ENCODE measurements at places on chromosomes 16 and 17. TPM values are rescaled to one million over a fixed set of nuclear protein-coding genes. Genes with fewer than 3 reads are reported as not detected.

SLC43A2 gene
- total RNA-seq, result 15.5 TPM

ESRP2 gene
- total RNA-seq, result 0.09 TPM

NEUROD2 gene
- not detected for total RNA-seq

TSPAN10 gene
- total RNA-seq, result 1.6 TPM

KRT16 gene
- total RNA-seq, result not detected

CSH2 gene
- not detected for total RNA-seq

WDR45B gene
- total RNA-seq, result 64.6 TPM

ACSF3 gene
- 25.1 TPM for total RNA-seq

TMUB2 gene
- total RNA-seq, result 33.7 TPM

DOC2B gene
- 1.0 TPM for total RNA-seq

GRIN2C gene
- 0.02 TPM for total RNA-seq

CALB2 gene
- total RNA-seq, result not detected

SLFN12 gene
- 17.5 TPM for total RNA-seq

CHST5 gene
- 1.5 TPM for total RNA-seq

PMP22 gene
- 15.6 TPM for total RNA-seq

KRTAP4-3 gene
- not detected for total RNA-seq

MYO15A gene
- total RNA-seq, result 1.3 TPM

MPO gene
- total RNA-seq, result not detected

GLIS2 gene
- 17.2 TPM for total RNA-seq

DRC7 gene
- 0.32 TPM for total RNA-seq

TLCD3B gene
- 15.3 TPM for total RNA-seq

EXOC3L1 gene
- 0.44 TPM for total RNA-seq

CNEP1R1 gene
- total RNA-seq, result 20.6 TPM

HIC1 gene
- 0.37 TPM for total RNA-seq

CSNK2A2 gene
- 118 TPM for total RNA-seq

HAS3 gene
- 4.2 TPM for total RNA-seq

SLFN14 gene
- total RNA-seq, result not detected

CD7 gene
- not detected for total RNA-seq

NTN1 gene
- total RNA-seq, result 10.1 TPM

ATP2C2 gene
- total RNA-seq, result 0.30 TPM

TAF15 gene
- total RNA-seq, result 300 TPM

TMIGD1 gene
- not detected for total RNA-seq

NKD1 gene
- total RNA-seq, result 54.7 TPM

ADAD2 gene
- total RNA-seq, result not detected

MOSMO gene
- 17.8 TPM for total RNA-seq

SLC16A6 gene
- total RNA-seq, result 0.23 TPM

EME1 gene
- 31.4 TPM for total RNA-seq

SYCE1L gene
- 24.8 TPM for total RNA-seq

MRPL12 gene
- 106 TPM for total RNA-seq

PAM16 gene
- total RNA-seq, result 43.3 TPM

OGFOD3 gene
- total RNA-seq, result 35.6 TPM

NUPR1 gene
- total RNA-seq, result not detected

MYL11 gene
- total RNA-seq, result not detected

CDRT15 gene
- total RNA-seq, result not detected

RASD1 gene
- 8.3 TPM for total RNA-seq

CDIPT gene
- total RNA-seq, result 37.5 TPM

NPIPB8 gene
- total RNA-seq, result not detected

GAST gene
- total RNA-seq, result not detected

RAB26 gene
- 0.64 TPM for total RNA-seq

DVL2 gene
- 130 TPM for total RNA-seq

TUBG1 gene
- 101 TPM for total RNA-seq

ZNF423 gene
- total RNA-seq, result 55.4 TPM

PRR29 gene
- total RNA-seq, result 1.4 TPM

SLC5A11 gene
- not detected for total RNA-seq

PTX4 gene
- not detected for total RNA-seq

YBX2 gene
- total RNA-seq, result 0.96 TPM

ZNF830 gene
- 21.2 TPM for total RNA-seq
